ENCODE measurements at places on chromosomes 6 and 20.
A peak's percentile ranks its signal among the peaks of the same experiment; 100 is the strongest.

GRCh38 chr20:57567471-57568079, 6.7 kb downstream of the PCK1 start:
- no peak for DNase-seq

DNA sequence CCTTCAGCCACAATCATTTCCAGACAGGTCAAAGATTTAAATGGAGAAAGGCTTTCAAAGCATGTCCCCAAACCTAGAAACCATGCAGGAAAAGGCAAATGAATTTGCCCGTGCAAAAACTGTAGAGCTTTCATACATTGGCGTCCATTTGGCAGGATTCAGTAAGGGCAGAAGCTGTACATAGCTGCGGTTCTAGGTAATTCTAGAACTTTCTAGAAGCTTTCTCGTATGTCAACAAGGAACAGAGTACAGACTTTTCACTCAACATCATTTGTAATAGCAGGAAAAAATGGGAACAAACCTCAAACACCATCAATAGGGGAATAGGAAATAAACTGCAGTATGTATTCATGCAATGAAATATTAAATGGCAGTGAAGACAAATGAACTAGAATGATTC, 11.1 kb upstream of the MAPK13 start:
- no peak for DNase-seq

DNA sequence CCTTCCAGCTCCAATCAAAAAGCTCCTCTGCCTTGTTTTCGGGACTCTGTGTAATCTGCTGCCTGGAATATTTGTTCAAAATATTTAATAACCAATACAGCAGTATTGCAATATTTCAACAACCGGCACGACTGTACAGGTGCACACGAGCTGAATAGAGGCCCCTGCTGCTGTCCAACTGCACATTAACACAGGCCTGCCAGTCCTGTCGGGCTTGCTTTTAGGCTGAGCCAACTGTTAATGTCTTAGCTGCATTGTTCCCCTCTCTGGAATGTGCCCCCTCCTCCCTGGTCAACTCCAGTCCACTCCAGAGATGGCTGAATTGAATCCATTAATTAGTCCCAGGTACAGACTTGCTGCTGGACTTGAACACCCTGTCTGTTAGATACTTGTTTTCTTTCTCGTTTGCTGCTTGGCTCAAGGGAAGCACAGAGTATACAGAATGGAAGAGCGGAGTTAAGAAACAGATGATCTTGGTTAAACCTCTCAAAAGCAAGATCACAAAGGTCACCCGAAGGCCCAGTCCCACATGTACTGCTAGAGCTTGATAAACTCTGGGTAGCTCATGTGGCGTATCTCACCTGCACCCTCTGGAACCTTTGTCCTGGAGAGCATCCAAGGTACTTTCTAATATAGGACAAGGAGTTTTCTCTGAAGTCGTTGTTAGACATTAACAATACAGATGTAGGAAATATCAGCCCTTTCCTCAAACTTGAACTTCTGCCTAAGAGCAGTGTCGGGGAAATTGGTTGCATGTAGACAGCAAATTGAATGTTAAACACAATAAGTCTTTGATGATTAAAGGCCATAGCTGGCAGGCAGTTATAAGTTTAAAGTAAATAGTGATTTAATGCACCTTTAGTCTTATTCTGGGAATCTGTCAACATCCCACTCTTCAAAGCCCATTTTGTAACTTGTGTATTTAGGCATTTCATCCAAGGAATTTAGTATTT, 31.9 kb downstream of the SHLD1 start:
- DNase-seq, result peak; percentile 48

DNA sequence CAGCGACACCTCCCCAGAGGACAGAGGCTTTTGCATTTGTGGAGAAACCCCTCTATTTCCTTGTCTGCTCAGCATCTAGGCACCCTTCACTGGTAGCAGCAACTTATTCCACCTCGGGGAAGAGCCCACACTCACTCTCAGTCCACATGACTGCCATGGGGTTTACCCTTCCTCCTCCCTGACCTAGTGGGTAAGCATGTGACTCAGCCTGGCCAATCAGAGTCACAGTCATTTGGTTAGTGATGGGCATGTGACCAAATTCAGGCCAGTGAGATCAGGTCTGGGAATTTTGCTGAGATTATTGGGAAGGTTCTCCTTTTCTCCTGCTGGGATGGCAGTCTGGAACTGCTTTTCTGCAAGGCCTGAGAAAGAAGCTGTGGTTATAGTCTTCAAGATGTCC, 145.7 kb upstream of the PHACTR3 start:
- no peak for DNase-seq

- no peak for DNase-seq
Measured at GRCh38 chr20:37302981-37303380, 13.5 kb downstream of the MANBAL start.

Measured in NCI-H510A treated with DMSO at 0.1 percent for 48 hours (cell line).